ENCODE measurements at places on chromosomes 1 and 21.

GRCh38 chr1:109427171-109427467 is 871 bp upstream of the PSMA5 start:
- peak overlapping the region; percentile 93 for H3K27ac ChIP-seq
- H3K27me3 ChIP-seq, result no peaks in the 10 kb centered on the region
- peaks cover 4% of the 10 kb centered on the region for H3K4me1 ChIP-seq
- no peak for DNase-seq
- no peaks in the 10 kb centered on the region for H3K36me3 ChIP-seq
- H3K4me3 ChIP-seq, result peak overlapping the region; percentile 91

GRCh38 chr1:208158640-208159554 is 85.3 kb downstream of the PLXNA2 start:
- no peak overlapping the region for H3K27ac ChIP-seq
- no peak for DNase-seq
- H3K36me3 ChIP-seq, result no peaks in the 10 kb centered on the region
- no peak overlapping the region for H3K4me3 ChIP-seq
- H3K4me1 ChIP-seq, result peaks cover 4% of the 10 kb centered on the region
- H3K27me3 ChIP-seq, result no peaks in the 10 kb centered on the region

- H3K4me3 ChIP-seq, result no peak overlapping the region
- no peak overlapping the region for H3K27ac ChIP-seq
- peaks cover under 1% of the 10 kb centered on the region for H3K27me3 ChIP-seq
- no peak for DNase-seq
- no peaks in the 10 kb centered on the region for H3K36me3 ChIP-seq
Observed at GRCh38 chr1:20126806-20127440, 7.6 kb upstream of the PLA2G2D start.

- H3K4me3 ChIP-seq, result no peak overlapping the region
- no peaks in the 10 kb centered on the region for H3K36me3 ChIP-seq
- H3K27me3 ChIP-seq, result no peaks in the 10 kb centered on the region
Observed at GRCh38 chr1:39524591-39525365, 33.3 kb downstream of the BMP8A start.

Measured in fibroblast of lung (primary cell).